ENCODE measurements at places on chromosomes 12 and 14. TPM values are rescaled to one million over a fixed set of nuclear protein-coding genes. Genes with fewer than 3 reads are reported as not detected.

HAL gene
- 0.23 TPM for total RNA-seq

FAM181A gene
- total RNA-seq: not detected

DNA sequence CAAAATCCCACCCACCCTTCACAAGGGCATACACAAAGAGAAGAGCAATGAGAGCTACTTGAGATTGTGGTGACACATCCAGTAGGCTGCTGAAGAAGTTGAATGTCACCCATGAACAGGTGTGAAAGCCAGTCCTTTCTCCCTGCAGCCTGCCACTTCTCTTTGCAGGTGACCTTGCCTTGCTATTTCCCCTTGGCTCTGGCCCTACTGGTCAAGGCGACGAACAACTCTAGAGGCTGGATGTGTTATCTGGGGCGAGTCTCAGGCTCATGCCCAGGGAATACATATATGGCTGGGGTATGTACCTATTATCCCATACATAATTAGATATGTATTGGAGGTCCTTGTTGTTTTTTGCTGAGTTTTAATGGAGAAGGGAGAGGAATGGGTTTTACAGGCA is 70.2 kb upstream of the EGLN3 start:
- no peak for DNase-seq

GRCh38 chr12:8628731-8629130 is 16.1 kb upstream of the AICDA start:
- DNase-seq: no peak

ITGA5 gene
- total RNA-seq: 84.4 TPM

DNA sequence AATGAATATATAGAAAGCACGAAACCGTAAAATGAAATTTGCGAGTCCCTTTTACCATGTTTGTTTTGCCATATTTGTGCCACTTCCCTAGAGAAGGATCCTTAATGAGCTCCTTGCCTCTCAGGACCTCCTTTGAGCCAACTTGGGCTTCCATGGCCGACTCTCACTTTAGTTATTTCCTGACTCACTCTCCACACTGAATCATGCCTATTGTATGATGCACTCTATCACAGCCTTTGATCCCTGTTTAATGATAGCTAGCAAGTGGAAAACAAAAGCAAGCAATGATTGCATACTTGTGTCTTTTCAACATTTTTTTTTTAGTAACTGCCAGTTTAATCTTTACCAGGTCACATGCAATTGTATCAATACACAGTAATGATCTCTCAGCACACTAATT is 153.2 kb downstream of the CCER1 start:
- peak; percentile 66 for DNase-seq

DNA sequence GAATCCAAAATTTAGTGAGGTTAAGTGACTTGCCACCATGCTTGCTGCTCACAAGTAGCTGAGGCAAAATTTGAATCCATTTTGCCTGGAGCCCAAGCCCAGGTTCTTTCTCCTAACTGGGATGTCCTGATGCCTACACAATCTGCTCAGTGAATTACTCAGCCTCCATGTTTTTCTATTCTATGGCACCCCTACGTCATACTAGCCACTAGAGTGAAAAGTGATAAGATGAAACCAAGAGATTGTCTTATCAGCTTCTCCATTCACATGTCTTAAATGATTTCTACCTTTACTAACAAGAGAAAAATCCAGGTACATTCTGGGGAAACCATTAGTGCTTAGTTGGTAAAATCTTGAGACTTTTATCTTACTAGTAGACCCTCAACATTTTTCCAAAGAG is 720.1 kb downstream of the DIO2 start:
- no peak for DNase-seq

- DNase-seq: no peak
Observed at GRCh38 chr12:120237360-120238171, 28.0 kb downstream of the PXN start.

DNA sequence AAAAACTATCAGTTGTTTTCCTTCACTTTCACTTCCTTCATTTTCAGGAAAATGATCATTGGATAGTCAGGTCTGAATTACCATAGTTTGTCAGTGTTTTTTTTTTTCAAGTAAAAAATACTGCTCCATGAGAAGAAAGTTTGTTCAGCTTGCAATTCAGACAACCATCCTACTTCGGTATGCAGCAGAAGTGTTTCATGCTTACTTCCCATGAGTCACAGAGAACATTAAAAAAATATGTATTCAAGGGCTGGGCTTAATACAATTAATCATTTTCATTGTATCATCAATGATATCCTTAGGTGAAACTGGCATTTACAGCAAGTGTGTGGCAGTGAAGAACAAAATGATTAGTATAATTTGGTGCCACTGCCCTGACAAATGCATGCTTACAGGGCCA is 21.6 kb downstream of the PYM1 start:
- DNase-seq: no peak

GRCh38 chr12:22262309-22262708 is 72.2 kb downstream of the ST8SIA1 start:
- no peak for DNase-seq

GRCh38 chr14:46087604-46088003 is 564.0 kb downstream of the RPL10L start:
- DNase-seq: no peak

OAS3 gene
- 23.3 TPM for total RNA-seq

MARK3 gene
- 47.5 TPM for total RNA-seq

STAT6 gene
- total RNA-seq: 66.1 TPM

DNA sequence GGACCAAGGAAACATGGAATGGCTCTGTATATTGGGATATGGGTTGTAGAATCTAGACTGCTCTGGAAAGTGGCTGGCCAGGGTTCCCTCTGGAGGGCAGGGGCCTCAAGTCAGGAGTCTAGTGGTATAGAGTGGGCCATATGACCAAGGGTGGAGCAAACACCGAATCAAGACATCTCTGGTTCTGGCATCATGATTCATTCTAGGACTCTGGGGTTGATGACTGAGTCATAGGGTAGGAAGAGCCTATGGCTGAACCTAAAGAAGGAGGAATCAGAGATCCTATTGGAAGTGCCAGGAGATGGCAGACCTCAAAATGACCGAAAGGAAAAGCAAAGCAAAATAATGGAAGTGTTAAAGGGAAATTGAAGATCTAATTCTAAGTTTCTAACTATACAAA is 356.4 kb upstream of the PRICKLE1 start:
- DNase-seq: no peak
